ENCODE measurements at places on chromosomes 5 and 9.

DNA sequence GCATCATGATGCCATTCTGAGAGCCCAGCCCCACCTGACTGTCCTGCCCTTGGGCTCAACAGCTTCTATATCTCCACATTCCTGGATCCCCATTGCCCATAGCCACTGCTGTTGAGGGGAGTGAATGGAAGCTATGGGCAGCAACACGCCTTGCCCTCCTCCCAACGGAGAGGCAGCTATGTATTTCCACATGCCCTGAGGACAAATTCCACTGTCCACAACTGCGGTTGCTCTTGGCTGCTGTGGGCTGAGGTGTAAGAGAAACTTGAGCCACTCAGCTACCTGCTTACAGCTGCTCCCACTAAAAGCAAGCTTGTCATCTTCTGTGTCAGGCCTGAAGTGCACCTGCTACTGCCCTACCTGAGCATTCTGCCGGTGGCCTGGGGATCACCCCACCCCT lies 222.9 kb downstream of the PSAT1 start:
- no peak overlapping the region for H3K4me3 ChIP-seq
- H3K4me1 ChIP-seq = no peaks in the 10 kb centered on the region
- no peak for DNase-seq

DNA sequence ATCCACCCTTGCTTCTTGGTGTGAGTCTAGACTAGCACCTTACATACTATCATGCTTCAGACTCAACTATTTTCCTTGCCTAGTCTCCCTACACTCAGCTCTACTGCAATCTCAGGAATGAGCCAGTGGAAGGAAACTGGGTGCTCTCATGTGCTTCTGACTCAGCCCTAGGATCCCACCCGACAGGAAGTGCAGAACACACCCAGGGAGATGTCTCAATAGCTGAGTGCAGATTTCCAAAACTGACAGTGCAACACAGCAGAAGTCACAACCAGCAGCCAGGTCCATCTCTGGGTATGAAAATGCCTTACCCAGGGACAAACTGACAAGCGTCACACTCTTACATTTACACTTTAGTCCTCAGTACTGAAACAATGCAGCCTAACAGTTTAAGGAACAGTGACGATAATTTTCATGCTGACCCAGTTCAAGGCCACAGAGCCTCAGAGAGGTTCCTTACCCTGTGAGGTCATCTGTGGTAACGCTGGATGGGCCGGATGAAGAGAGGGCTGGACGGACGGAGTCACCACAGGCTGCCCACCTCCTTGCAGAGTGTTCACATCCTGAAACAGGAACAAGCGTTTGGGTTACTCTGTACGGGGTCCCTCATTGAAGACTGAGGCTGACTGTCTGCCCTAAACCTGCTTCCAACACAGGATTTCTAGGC lies 33.0 kb downstream of the FKBP15 start:
- no peak overlapping the region for H3K4me3 ChIP-seq
- no peak for DNase-seq
- peaks cover 78% of the 10 kb centered on the region for H3K36me3 ChIP-seq
- no peak overlapping the region for H3K27ac ChIP-seq
- H3K4me1 ChIP-seq = no peaks in the 10 kb centered on the region

DNA sequence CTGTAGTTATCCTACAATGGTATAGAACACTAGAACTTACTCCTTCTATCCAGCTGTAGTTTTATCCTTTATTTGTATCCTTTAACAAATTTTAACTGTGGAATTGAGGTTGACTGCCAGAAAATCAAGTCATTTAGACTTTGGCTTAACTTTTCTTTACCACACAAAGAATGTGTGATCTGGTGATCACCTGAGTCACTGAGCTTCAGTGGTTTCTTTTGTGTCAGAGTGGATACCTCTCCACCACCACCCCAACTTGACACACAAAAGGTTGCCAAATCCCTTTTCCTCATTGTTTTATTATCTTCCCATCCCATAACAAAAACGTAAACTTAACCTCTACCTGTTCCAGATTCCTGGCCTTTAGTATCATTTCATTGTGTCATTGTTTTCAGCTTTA lies 5.5 kb downstream of the OTULIN start:
- H3K27ac ChIP-seq = no peak overlapping the region
- no peak for DNase-seq
- no peak overlapping the region for H3K4me3 ChIP-seq
- peaks cover 54% of the 10 kb centered on the region for H3K4me1 ChIP-seq
- no peaks in the 10 kb centered on the region for H3K27me3 ChIP-seq

- no peaks in the 10 kb centered on the region for H3K27me3 ChIP-seq
- H3K4me1 ChIP-seq = no peaks in the 10 kb centered on the region
- H3K27ac ChIP-seq = no peak overlapping the region
- no peak for DNase-seq
- no peak overlapping the region for H3K4me3 ChIP-seq
Measured at GRCh38 chr9:15824310-15824709, 271.5 kb downstream of the CCDC171 start.

- no peak overlapping the region for H3K4me3 ChIP-seq
- H3K4me1 ChIP-seq = peaks cover 9% of the 10 kb centered on the region
- no peaks in the 10 kb centered on the region for H3K36me3 ChIP-seq
Measured at GRCh38 chr9:129165198-129165597, 12.9 kb downstream of the IER5L start.

DNA sequence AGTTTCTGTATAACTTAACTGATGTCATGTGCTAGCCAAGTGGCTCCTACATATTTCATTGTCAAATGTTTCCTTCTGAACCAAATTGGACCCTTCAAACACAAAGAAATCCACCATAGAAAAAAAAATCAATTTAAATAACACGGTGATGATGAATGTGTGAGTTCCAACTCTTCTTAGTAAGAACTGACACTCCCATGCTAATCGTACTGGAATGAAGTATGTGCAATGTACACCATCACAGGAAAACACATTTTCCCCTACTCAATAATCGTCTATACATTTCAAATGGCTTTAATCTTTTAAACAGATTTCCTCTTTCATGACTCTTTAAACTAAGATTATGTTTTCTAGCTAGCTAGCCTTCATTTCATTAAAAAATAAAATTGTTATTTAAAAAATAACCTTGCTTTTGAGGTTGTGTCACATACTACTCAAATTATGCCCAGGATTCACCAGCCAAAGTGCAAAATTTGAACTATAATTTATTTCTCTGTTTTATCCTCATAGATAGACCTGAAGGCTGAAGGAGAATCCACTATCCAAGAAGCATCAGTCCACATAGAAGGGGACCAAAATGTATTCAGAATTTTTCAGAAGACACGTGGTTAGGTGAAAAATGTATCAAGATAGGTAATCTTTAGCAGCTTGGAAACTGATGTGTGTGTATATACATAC lies 131.0 kb upstream of the ITGA1 start:
- H3K36me3 ChIP-seq = no peaks in the 10 kb centered on the region
- no peaks in the 10 kb centered on the region for H3K27me3 ChIP-seq
- no peaks in the 10 kb centered on the region for H3K4me1 ChIP-seq
- H3K4me3 ChIP-seq = no peak overlapping the region

GRCh38 chr5:36646507-36647023 lies 40.2 kb downstream of the SLC1A3 start:
- no peak overlapping the region for H3K4me3 ChIP-seq
- H3K27ac ChIP-seq = no peak overlapping the region
- no peak for DNase-seq
- no peaks in the 10 kb centered on the region for H3K36me3 ChIP-seq
- H3K4me1 ChIP-seq = no peaks in the 10 kb centered on the region

Measured in effector memory CD4-positive, alpha-beta T cell (primary cell).